ENCODE measurements at places on chromosomes 1 and 21.

DNA sequence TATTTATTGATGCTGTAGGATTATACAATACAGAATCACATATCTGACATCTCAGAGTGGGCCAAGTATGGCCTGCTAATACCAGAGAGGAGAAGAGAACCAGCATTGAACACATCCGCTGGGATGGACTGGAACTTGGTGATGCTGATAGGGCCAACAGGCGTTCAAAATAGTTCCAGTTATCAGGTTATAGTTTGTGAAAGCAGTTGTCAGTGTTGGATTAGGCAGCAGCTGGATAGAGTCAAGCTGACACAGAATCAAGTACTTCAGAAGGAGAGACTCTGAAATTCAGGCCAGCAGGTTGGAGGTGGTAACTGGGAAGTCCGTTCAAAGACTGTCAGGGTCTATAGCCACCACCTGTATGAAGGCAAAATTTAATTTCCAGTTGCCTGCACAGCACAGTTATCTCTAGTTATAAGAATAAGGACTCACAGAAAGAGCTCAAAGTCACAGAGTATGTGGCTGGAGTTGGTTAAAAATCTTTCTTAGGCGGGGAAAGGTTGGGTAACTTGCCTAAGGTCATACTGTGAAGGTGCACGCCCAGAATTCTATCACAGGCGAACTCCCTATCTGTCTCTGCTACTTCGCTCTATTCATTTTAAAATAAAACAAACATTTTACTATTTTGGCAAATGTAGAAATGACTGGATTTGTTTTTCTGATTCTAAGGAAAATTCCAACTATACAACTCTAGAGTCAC, 9.9 kb upstream of the DIPK1A start:
- no peak for DNase-seq

DNA sequence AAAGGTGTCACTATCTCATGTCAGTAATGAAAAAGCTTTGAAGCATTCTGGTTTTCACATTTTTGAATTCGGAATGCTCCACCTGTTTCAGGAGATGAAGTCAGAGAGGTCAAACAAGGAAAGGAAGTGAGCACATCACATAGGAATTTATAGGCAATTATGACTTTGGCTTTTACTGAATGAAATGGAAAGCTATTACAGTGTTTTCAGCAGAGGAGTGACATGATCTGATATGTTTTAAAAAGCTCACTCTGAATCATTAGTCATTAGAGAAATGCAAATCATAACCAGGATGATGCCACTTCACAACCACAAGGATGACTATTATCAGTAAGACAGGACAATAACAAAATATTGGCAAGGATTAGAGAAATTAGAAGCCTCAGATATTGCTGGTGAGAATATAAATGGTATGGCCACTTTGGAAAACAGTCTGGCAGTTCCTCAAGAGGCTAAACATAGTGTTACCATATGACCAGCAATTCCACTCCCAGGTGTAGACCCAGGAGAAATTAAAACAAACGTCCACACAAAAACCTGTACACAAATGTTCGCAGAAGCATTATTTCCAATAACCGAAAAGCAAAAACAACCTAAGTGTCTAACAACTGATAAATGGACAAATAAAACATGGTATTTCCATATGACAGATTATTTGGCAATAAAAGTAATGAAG, 7.5 kb downstream of the TAF1A start:
- no peak for DNase-seq

GRCh38 chr1:166870584-166870983, 5.5 kb downstream of the TADA1 start:
- no peak for DNase-seq

GRCh38 chr1:111620441-111620971, 917 bp downstream of the RAP1A start:
- no peak for DNase-seq

- no peak for DNase-seq
These were observed 37.6 kb downstream of the NDUFS5 start for GRCh38 chr1:39063775-39064174.

- peak; percentile 67 for DNase-seq
These were observed 17.0 kb downstream of the TTC39A start for GRCh38 chr1:51313268-51313852.

GRCh38 chr1:56780826-56781225, 38.4 kb downstream of the FYB2 start:
- no peak for DNase-seq

DNA sequence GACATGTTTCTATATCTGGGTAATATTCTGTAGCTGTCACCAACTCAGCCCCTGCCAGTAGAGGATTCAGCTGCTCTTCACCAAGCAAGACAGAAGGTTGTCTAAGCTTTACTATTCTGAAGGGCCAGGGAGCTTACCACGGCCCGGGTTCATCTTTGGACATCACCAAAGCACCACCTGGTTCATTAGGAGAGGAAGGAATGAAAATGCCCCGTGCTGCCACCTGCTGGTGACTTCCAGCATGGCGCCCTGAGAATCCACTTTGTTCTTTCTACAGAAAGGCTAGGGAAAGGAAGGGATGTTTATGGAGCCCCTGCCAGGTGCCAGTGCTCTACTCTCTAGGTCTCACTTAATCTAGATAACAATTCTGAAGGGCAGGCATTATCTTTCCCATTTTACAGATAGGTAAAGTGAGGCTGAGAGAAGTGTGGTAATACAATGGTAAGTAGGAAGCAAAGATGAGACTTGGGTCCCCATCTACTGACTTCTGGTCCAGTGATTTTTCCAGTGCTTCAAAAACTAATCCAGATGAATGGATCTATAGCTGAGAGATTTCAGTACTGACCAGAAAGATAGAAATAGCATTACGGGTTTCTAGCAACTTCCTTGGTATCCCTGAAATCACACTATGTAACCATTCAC, 79.5 kb downstream of the BEND5 start:
- DNase-seq: peak; percentile 74

- DNase-seq: no peak
These were observed 30.0 kb upstream of the TENT5B start for GRCh38 chr1:27042670-27043069.

GRCh38 chr1:39936724-39937491, 18.0 kb upstream of the MFSD2A start:
- no peak for DNase-seq

Measured in H9 (cell line).